RCC 7860 (cell line): ENCODE measurements at places on chromosomes 13 and 19.

- DNase-seq: peak; percentile 82
These were observed 12.5 kb downstream of the PBX4 start for GRCh38 chr19:19606021-19606420.

DNA sequence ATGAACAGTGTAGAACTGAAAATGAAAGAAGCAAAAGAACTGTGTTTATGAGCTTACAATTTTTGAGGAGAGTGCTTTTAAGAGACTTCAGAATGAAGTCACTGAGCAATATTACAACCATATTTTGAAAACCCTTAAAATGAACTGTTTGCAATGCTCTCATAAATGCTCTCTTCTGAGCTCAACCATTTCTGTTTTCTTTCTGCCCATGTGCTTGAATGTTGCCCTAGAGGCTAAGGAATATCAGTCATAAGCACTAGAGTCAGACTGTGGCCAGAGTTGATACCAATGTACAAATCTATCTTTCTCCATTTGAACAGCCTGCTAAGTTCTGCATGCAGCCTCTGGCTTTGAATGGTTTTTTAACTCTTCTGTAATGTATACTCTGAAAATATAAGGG is 1092.8 kb downstream of the PCDH9 start:
- DNase-seq: no peak

GRCh38 chr13:57123681-57124080 is 17.0 kb upstream of the PRR20A start:
- DNase-seq: no peak

- peak; percentile 92 for DNase-seq
These were observed 1.9 kb upstream of the ZNF628 start for GRCh38 chr19:55474269-55475265.

GRCh38 chr19:33177417-33177979 is 16.6 kb upstream of the LRP3 start:
- DNase-seq: no peak

GRCh38 chr19:30174357-30174645 is 197.9 kb upstream of the ZNF536 start:
- no peak for DNase-seq

GRCh38 chr19:44112802-44113137 is 429 bp upstream of the ZNF225 start:
- DNase-seq: peak; percentile 4

- DNase-seq: no peak
These were observed 207.4 kb downstream of the DCT start for GRCh38 chr13:94272038-94272437.

GRCh38 chr13:79349011-79349410 is 57.0 kb downstream of the RBM26 start:
- DNase-seq: no peak

GRCh38 chr13:109669234-109669612 is 117.2 kb downstream of the IRS2 start:
- DNase-seq: no peak

GRCh38 chr13:98405107-98405571 is 171.8 kb downstream of the STK24 start:
- DNase-seq: no peak

GRCh38 chr13:45674908-45675307 is 27.2 kb upstream of the CBY2 start:
- DNase-seq: peak; percentile 51

DNA sequence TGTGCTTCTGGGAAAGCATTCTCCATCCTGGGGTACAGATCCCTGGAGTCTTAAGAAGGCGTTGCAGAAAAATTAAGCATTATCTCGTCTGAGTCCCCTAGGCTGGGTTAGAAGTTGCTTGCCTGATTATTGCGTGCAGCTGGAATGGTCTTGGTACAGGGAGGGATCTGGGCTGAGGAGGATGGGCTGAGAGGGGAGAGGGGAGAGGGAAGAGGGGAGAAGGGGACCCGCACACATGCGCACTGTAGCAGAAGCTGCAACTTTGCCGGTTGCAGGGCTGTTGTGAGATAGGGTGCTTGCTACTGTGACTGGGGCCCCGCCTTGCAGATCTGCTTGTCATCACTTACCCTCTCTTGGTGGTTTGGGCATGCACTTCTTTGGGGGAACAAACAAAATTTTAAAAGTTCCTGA is 316.8 kb downstream of the DLEU7 start:
- DNase-seq: no peak

DNA sequence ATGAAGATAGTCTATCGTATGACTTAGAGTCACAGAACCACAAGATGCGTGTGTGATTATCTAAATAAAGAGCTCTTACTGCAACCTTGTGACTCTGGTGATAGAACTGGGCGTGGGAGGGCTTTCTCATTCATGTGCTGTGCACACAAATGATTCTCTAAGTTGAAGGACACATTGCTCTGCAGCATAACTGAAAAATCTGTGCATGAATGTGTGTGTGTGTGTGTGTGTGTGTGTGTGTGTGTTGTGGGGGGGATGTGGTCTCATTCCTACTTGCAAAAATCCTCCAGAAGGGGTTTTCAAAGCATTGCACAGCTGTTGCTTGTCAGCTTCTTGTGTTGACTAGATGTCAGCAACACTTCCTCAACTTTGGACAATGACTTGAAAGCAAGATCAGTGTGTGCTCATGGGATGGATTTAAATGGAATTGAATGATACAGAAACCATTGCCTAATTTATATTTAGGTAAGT is 22.4 kb downstream of the LRCH1 start:
- no peak for DNase-seq

- DNase-seq: no peak
These were observed 127.1 kb downstream of the ZIC5 start for GRCh38 chr13:99844421-99844820.

DNA sequence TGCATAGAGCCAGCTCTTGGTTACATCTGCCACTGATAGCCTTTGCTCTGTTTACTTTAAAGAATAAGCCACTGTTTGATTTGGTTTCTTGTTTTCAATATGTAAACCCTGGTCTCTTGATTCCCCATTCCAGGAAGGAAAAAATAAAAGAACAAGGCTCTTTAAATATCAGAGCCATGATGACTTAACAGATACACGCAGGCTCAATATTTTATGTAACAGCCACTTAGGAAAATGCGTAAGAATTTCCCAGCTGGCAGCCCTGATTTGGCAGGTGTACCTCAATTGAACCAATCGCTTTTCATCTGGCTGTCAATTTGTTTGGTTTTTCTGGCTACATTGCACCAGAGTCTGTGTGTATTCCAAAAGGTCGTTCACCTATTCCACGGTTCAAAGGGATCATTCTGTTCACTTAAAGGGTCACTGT is 65.6 kb downstream of the IRS2 start:
- no peak for DNase-seq

- peak; percentile 71 for DNase-seq
These were observed 60.2 kb upstream of the TNFRSF19 start for GRCh38 chr13:23509781-23510543.

DNA sequence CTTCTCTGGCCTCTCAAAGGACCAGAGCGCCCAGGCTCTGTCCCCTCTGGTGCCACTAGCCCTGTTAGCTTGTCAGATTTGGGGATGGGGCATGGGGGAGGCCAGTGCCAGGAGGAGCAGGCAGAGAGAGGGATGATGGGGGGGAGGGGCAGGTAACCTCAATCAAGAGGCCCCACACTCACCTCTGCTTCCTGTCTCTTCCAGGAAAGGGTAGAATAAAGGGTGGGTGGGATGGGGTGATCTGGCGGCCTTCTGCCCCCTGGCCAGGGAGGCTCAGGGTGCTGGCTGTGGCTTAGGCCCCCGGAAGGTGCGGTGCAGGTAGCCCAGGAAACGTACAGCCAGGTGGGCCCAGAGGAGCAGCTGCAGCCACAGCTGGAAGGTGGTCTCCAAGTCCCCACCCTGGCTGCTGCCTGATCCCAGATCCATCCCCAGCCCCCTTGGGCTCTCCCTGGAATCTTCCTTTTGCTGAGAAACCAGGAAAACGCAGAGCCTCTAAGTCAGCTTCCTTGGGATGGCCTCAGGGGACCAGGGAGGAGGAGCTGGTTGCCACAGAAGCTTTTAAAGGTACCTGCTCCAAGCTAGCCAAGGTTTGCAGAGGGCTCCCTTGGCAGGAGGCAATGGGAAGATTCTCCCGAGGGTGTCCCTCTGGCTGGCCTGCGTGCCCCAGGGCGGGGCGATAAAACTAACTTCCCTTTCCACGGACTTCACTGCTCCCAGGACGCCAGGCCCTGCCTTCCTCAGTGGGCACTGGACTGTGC is 5.3 kb downstream of the PRKACA start:
- no peak for DNase-seq

GRCh38 chr19:16516923-16517610 is 20.9 kb downstream of the C19orf44 start:
- no peak for DNase-seq

DNA sequence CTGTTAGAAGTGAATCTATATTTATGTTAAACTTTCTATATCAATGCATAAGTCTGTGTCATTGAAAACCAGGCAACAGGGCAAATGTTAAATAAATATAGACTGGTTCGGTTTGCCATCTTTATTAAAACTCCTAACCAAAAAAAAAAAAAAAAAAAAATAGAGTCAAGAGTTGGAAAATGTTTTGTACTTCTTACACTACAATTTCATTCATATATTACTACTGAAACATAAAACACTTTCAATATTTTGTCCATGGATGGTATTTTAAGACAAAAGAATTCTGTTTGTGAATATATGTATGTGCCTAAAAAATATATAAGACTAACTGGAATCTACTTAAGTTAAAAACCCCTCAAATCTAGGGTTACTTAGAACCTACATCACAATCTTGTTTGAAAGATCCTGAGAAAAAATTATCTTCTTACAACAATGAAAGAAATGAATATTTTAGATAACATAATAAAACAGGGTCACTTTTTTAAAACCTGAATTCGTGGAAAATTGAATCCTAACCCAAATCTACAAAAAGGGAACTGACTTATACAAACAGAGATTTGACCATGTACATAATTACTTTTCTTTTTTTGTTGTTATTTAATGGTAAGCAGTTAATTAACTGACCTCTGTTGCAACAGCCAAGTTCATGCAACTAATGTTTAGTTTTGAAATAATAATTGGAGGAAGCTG is 5.1 kb downstream of the DACH1 start:
- no peak for DNase-seq

DNA sequence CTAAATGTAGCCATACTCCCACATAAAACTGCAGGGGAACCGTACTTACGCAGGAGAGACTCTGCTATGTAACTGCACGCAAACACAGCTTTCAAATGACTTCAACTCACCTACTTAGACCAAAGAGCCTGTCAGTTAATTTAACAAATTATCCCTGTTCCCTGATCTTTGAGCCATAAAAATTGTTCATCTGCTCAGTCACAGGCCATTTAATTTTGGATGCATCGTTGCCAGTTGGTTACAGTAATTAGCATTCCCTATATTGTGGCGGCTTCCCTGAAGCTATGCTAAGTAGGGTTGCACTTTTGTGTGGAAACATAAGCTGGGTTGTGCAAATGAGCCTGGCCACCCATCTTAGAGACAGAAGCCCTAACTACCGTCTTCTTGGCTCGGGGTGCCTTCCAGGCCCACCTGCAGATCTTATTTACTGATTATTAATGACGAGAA is 21.2 kb upstream of the OBI1 start:
- no peak for DNase-seq

GRCh38 chr19:10920781-10921180 is 7.7 kb downstream of the YIPF2 start:
- DNase-seq: no peak

- peak; percentile 17 for DNase-seq
These were observed 7.3 kb downstream of the IRS2 start for GRCh38 chr13:109779074-109779473.

DNA sequence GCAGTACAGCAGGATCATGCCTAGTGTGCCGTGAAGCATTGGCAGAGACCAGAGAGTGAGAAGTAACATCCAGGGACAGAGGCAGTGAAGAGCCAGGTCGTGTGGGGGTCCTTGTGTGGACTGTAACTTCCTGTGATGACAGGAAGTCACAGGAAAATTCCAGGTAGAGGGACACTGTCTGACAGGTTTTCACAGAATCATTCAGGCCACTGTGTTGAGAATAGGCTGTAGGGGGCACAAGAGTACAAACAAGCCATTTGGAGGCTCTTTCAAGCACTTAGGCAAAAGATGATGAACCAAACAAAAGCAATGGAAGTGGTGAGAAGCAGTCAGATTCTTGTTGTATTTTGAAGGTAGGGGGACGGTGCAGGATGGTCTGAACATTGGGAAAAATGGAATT is 46.4 kb downstream of the N4BP2L1 start:
- DNase-seq: no peak

DNA sequence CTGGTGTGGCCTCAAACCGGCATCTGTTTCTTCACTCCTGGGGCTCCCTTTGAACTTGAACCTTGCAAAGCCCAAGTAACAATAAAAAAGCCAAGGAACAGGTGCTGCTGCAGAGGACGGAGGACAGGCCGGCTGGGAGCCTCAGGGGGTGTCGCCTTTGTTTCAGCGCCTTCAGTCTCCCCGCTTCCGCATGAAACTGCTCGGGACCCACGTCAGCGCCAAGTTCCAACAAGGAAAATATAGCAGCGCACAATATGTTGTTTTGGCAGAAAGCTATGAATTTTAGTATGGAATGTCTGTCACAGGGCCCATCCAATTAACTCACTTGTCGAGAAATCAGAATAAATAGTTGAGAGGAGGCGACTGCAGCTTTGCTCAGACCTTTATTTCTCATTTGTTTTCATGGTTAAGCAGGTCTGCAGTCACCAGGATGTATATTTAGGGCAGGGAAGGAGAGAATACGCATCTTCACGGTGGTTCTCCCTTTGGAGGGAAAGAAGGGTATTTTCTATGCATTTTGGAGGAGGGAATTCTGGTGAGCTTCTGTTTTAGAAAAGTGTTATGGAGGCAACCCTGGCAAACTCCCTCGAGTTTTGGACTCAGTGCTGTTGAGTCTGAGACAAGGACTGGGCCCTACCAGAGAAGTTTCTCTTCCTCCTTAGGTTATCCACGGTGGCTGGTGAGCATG is 34.3 kb upstream of the MEDAG start:
- no peak for DNase-seq

GRCh38 chr19:15468675-15469512 is 4.5 kb upstream of the RASAL3 start:
- DNase-seq: no peak

- DNase-seq: no peak
These were observed 15.3 kb upstream of the HNRNPUL1 start for GRCh38 chr19:41248895-41249294.

- DNase-seq: no peak
These were observed 15.9 kb downstream of the SLC6A16 start for GRCh38 chr19:49309087-49309486.

- DNase-seq: no peak
These were observed 548.2 kb downstream of the GPC5 start for GRCh38 chr13:91946498-91947070.

- no peak for DNase-seq
These were observed 491.2 kb upstream of the ATXN8OS start for GRCh38 chr13:69616396-69616795.

GRCh38 chr19:6263735-6264444 is 15.9 kb downstream of the MLLT1 start:
- no peak for DNase-seq

GRCh38 chr13:32736648-32737047 is 150.4 kb downstream of the PDS5B start:
- no peak for DNase-seq

GRCh38 chr19:11659612-11660011 is 62.3 kb downstream of the ZNF627 start:
- DNase-seq: peak; percentile 37

DNA sequence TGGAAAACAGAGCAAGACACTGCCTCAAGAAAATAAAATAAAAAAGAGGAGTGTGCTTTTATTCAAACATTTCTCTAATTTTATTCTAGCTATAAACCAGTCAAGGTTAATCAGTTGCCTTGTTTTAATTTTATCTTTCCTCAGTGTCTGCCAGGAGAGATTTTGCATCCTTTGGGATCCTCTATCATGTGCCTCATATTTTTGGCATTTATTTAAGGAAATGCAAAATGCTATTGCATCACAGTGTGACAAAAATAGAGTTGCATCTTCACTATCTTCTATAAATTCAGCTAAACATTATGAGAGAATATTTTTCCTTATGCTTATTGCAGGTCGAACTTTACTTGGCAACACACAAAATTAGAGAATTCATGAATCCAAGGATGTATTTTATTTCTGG is 639.0 kb upstream of the KLF12 start:
- no peak for DNase-seq
